ENCODE measurements at places on chromosomes 4 and X.

DNA sequence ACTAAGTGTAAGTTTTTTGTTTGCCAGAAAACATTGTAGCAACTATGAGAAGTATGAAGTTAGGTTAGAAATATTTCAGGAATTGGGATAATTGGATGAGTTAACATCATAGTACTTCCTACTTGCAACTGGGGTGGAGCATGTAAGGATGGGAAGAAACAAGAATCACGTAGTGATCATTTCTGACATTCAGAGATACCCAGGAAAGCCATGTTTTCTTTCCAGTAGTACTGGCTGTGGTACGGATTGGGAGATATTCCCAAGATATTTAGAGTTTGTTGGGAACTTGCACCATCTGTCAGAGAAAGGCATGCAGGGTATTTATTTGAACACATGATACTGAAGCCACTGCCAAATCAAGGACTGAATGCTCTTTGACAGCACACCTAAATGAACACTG is 87.6 kb upstream of the SLC4A4 start:
- no peak for DNase-seq

- no peak for DNase-seq
Observed at GRCh38 chr4:10253765-10254164, 137.2 kb upstream of the WDR1 start.

GRCh38 chr4:90007494-90008167 is 113.0 kb downstream of the MMRN1 start:
- no peak for DNase-seq

GRCh38 chrX:106608016-106608415 is 3.8 kb upstream of the RADX start:
- DNase-seq = no peak

DNA sequence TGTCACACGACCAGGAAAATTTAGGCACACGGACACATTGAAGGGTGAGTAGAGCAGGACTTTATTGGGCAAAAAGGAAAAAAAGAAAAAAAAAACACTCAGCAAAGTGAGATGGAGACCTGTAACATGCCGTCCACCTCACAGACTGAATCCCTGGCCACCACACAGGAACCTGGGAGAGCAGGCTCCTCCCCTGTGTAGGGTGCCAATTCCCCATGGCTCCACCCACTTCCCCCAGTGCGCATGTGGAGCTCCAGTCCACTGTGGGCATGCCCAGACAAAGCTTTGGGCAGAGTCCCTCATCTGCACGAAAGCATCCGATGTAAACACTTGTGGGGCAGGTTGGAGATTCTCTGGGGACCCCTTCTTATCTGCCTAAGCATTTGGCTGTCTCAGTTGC is 23.6 kb upstream of the CBR4 start:
- no peak for DNase-seq

DNA sequence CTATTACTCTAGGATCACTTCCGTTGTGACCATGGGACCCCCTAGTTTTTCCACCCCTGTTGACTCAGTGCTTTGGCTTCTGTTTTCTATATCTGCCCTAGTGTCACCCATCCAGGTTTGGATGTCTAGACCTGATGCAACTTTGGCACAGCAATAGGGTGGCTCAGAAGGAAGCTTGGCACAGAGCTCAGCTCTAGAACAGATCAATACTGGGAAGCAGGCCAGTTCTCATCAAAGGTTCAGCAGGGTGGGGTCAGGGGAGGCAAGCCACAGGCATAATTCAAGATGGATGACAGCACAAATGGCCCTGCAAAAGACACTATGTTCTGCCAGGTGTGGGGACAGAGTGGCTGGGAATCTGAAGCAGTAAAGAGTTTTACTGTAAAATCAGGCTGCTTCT is 74.2 kb upstream of the EGFL6 start:
- no peak for DNase-seq

DNA sequence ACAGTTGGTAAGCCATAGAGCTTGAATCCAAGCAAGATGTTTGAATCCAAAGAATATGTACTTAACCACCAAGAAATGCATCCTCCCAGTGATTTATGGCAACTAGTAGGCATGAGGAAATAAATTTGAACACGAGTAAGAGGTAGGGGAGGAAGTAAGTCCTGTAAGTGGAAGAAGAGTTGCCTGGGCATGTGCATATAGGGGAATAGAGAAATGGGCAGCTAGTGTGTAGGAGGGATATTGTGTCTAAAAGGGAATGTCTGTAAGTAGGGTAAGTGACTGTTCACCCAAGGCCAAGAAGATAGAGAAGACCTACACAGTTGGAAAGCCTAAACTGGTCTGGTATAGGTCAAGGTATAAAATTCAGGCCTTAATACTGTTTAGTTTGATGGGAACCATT is 4.6 kb downstream of the SH3BGRL start:
- no peak for DNase-seq

- DNase-seq = no peak
Observed at GRCh38 chr4:102217345-102217744, 127.9 kb downstream of the SLC39A8 start.

DNA sequence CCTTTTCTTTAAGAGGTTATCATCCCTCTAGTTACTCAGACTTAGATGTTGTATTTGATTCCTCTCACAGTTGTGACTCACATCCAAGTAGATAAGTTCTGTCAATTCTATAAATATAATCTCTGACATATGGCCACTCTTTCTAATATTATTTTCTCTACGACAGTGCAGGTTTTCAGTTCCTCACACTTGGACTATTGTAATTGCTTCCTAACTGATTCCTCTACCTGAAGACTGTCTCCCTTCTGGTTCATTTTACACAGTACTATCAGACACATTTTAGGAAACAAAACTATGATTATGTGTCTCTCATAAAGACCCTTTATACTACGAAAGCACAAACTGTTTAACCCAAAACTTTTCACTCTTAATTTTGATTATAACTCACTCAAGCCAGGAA is 31.3 kb upstream of the GNRHR start:
- no peak for DNase-seq

DNA sequence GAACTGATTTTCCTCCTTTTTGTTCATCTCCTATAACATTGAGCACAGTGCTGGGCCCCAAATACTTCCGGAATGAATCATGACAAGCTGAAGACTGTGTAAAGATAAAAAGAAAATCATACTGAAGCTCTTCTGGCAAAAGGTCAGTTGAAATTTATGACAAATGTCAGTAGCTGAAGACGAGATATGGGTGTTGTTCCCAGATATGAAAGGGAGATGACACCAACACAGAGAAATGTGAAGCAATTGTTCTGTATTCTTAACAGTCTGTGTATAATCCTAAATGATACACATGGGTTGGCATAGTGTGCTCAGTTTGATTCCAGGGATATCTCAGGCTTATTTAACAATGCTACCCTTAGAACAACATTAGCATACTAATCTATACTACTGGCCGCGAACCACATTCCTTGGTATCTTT is 170.5 kb upstream of the PITX2 start:
- no peak for DNase-seq

GRCh38 chrX:74234818-74235217 is 69.2 kb upstream of the ZCCHC13 start:
- no peak for DNase-seq

DNA sequence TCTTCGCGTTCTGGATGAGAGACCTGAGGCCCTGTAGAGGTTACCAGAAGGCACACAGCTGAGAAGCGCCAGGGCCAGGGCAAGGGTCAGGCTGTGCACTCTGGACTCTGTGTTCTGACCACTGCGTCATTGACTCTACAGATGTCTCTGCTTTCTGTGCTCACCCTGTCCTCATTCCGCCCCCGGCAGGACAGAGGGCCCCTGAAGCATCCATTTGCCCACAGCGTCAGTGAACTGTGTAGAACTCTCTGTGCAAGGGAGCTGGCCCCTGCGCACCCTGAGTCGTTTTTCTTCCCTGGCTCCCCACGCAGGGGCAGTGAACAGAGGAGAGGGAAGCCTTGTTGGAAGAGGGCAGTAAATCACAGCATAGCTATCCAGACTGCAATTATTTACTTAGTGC is 6.1 kb upstream of the WAS start:
- DNase-seq = no peak

GRCh38 chr4:149403081-149403480 is 412.6 kb downstream of the IQCM start:
- no peak for DNase-seq

DNA sequence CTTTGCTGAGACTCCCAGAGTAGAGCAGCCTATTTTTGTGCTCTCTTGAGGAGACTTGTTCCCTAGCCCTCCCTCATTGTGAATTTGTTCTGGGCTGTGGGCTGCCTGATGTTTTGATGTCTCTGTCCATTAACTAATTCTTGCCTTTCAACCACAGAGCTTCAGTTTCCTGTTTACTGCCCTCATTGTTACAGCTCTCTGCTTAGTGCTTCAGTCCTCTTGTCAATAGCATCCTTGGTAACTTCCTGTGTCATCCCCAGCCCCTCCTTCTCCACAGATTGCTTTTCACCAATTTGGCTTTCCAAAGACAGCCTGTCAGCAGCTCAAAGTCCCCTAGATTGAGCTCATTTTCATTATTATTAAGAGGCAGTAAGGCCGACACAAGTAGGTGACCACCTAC is 69.9 kb downstream of the COX7B2 start:
- no peak for DNase-seq

- DNase-seq = no peak
Observed at GRCh38 chr4:70449220-70449619, 22.8 kb upstream of the MUC7 start.

DNA sequence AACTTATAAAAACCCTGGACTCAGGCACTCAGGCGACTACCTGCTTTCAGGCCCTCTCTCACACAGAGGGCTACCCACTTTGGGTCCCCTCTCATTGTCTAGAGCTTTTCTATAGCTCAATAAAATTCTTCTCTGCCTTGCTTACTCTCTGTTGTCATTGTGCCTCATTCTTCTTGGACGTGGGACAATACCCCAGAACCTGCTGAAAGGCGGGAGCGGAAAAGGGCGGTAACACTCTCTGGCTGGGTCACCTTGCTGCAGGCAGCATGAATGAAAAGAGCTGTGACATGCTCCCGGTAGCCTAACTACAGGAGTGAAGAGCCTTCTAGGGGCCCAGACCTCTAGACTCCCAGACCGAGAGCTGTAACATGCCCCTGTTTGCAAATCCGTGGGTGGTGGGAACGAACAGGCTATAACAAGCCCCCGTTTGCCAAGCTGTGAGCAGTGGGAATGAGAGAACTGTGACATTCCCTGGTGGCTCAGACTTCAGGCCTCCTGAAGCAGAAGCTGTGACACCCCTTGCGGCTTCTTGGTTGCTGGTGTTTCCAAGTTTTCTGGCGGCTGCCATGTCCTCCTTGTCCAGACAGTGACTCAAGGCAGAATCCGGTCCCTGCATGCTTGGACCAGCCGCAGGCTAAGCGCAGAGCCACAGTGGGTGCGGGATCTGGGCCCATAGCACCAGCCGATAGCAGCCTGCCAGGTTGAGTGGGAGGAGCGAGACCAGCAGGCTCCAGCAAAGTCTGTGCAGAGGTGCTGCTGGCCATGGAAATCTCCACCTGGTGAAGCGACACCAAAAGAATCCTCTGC is 684.6 kb downstream of the ARAP2 start:
- DNase-seq = no peak

DNA sequence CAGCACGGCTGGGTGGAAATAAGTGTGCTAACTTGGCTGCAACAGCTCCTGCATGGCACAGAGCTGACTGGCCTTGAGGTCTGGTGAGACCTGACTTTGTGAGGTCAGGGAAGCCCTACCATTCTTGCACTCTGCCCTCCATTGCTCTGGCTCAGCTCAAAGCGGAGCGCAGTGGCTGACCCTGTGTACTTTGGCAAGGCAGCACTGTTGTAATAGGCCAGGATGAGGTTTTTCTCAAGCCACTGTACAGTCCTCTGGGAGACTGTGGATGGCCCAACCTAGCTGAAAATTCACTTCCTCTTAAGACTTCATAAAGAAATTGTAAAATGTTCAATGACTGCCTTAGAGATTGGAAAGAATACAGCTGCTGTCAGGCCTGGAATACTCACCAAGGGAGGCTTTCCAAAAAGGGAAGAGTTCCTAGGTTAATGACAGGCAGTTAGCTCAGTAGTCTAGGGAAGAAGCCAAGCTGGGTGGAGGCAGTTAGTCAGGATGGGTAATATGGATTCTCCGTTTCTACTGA is 129.8 kb downstream of the GUCY2F start:
- DNase-seq = no peak

- DNase-seq = no peak
Observed at GRCh38 chrX:40012868-40013265, 84.9 kb downstream of the BCOR start.

DNA sequence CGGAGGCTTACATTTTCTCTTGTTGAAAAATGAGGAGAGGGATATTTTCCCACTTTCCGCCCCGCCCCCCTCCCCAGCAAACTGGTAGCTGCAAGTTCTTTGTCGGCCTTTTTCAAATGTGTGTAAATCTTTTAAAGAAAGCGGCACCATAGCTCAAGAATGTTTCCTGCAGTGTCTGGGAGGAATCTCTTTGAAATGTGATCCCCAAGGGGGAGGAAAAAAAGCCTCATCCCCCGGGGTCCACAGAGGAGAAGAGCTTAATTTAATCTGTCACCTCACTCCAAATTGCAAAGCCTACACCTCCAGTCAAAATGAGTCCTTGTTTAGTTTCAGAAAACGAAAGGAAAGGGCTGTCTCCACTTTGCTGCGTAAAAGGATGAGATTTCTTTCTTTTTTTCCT is 34.8 kb downstream of the ASMT start:
- DNase-seq = no peak

- no peak for DNase-seq
Observed at GRCh38 chr4:159142241-159142640, 39.4 kb downstream of the RAPGEF2 start.

DNA sequence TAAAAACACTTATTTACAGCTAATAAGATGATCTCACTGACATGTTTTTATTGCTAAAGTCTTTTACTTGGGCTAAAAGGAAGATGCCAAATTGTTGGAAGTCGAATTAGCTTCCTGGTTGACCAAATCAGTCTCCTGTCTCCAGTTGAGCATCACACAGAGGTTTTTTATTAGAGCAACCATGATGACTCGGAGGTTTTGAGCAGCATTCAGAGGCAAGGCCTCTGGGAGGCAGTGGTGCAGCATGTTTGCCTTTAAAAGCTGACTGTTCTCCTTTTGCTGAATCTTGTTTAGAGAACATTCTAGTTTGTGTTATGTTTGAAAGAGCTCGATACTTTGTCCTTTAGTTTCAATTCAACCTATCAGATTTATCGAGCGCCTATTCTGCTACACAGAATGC is 2.1 kb downstream of the UCHL1 start:
- no peak for DNase-seq

DNA sequence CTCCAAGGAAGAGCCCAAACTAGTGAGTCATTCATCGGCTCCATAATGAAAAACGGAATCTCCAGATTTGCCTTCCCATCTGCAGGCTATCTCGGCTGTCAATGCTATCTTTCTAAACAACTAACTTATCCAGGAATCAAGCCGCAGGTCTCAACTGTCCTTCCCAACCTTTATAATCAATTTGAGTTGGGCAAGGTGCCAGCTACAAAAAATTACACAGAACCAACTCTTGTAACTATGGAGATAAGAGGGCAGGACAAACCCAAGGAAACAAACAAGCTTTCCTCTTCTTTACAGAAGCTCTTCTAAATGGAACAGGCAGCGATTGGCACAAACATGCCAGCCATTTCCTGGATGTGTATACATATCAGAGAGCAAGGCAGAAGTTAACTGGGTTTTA is 61.2 kb upstream of the RAI2 start:
- DNase-seq = no peak

- DNase-seq = no peak
Observed at GRCh38 chr4:93469560-93469959, 359.0 kb upstream of the ATOH1 start.

Data from activated T-helper 1 cell treated with Interleukin-2 at 50 U/mL for 16 hours (primary cell).